Activated CD4-positive, alpha-beta T cell treated with anti-CD3 and anti-CD28 coated beads, Interleukin-2, amount 10 ng/mL, durations not matched to agents 7 days and 5 days (primary cell): ENCODE measurements at places on chromosomes 2 and 18.

DNA sequence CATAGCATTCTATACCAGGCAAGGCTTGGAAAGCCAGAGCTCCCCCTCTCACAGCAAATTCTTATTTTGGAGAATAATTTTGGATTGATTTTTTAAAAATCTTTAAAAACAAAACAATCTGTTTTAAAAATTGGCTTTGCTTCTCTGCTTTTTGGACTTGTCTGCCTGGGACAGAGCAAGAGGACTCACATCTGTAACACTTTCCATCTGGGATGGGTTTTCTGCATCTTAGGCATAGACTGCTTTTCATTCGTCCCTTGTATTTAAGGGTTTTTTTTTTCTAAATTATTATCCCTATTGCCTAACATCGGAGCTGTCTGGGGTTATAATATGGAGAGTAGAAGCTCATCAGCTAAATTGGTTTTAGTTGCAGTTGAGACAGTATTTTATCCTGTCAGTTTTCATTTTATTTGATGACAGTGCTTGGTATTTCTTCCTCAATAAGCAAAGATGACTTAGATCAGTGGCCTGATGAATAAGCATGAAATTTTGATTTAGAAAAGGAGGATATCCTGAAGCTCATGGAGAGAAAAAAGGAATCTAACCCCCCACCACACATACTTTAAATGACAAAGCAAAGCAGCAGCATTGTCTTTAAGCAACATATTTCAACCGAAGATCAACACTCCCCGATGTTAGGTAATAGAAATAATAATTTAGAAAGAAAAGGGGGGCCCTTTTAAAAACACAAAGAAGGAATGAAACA, 2.3 kb upstream of the FZD7 start:
- H3K4me1 ChIP-seq, result peaks cover 12% of the 10 kb centered on the region
- peaks cover 46% of the 10 kb centered on the region for H3K27me3 ChIP-seq

- no peaks in the 10 kb centered on the region for H3K27me3 ChIP-seq
- no peak overlapping the region for H3K27ac ChIP-seq
- DNase-seq, result no peak
- H3K4me1 ChIP-seq, result no peaks in the 10 kb centered on the region
- no peak overlapping the region for H3K4me3 ChIP-seq
These were observed 498.4 kb downstream of the STK39 start for GRCh38 chr2:167749016-167749415.

GRCh38 chr2:224545884-224546644, 39.1 kb downstream of the CUL3 start:
- H3K27me3 ChIP-seq, result no peaks in the 10 kb centered on the region
- H3K4me3 ChIP-seq, result no peak overlapping the region
- peaks cover 15% of the 10 kb centered on the region for H3K4me1 ChIP-seq

- H3K36me3 ChIP-seq, result no peaks in the 10 kb centered on the region
- H3K4me3 ChIP-seq, result no peak overlapping the region
- peaks cover 39% of the 10 kb centered on the region for H3K4me1 ChIP-seq
- peaks cover 2% of the 10 kb centered on the region for H3K27me3 ChIP-seq
- peak overlapping the region; percentile 20 for H3K27ac ChIP-seq
These were observed 4.1 kb upstream of the LPIN1 start for GRCh38 chr2:11742317-11742701.

DNA sequence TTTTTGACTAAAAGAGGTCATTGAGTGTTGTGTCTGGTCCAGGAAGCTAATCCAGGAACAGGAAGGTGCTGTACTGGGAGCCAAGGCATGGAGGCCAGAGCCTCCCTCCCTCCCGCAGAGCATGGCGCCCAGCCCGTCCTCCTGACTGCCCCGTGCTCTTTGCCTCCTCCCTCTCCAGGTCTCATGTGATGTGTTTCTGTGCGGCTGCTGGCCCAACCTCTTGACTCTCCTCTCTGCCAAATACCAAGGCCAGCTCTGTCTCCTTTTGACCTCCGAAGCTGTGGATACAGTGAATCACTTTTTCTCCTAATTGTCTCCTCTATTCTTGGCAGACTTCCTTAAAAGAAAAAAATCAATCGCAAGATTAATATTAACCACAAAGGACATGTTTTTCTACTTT, 284.1 kb downstream of the PHLPP1 start:
- H3K4me1 ChIP-seq, result no peaks in the 10 kb centered on the region
- H3K27me3 ChIP-seq, result peaks cover 3% of the 10 kb centered on the region
- no peak overlapping the region for H3K27ac ChIP-seq
- H3K4me3 ChIP-seq, result no peak overlapping the region
- no peaks in the 10 kb centered on the region for H3K36me3 ChIP-seq

DNA sequence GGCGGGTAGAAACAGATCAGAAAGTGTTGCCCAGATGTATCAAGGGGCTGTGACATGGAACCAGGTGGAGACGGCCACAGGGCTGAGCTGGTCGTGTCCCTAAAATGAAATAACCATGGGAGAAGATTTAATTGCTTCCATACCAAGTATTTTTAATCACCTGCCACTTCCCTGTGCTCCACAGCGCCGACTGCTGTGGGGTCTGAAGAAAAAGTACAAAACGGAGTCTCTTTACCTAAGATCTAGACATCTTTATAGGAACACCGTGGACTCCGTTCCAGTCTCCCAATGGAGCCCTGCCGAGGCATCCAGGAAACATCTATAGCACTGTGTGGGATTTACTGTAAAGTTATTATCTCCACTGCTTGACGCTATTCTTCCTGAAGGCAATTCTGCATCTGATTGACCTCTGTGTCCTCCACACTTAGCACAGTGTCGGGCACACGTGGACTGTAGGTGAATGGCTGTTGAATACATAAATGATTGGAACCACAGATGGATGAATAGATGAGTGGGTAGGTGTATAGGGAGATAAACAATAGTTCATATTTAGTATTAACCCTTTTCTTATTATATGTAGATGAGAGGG, 21.6 kb upstream of the GYPC start:
- DNase-seq, result peak; percentile 27
- peaks cover 21% of the 10 kb centered on the region for H3K27me3 ChIP-seq
- H3K27ac ChIP-seq, result no peak overlapping the region
- H3K36me3 ChIP-seq, result no peaks in the 10 kb centered on the region
- no peaks in the 10 kb centered on the region for H3K4me1 ChIP-seq
- no peak overlapping the region for H3K4me3 ChIP-seq

DNA sequence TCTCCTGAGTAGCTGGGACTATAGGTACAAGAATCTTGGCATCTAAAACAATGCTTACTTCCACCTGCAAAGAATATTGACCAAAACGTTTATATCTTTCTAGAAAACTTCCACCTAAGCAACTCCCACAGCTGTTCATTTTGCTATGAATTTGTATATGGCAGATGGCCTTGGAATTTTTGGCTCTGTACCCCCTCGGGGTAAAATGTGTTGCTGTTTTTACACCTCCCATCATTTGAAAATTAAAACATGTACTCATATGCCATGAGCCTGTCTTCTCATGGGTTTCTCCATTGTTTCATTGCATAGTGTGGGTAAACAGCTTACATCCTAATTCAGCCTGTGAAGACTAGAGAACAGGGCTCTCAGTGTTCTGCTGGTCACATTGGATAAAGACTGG, 853.6 kb upstream of the SOX11 start:
- H3K27me3 ChIP-seq, result no peaks in the 10 kb centered on the region
- H3K4me1 ChIP-seq, result no peaks in the 10 kb centered on the region
- no peak overlapping the region for H3K27ac ChIP-seq
- no peaks in the 10 kb centered on the region for H3K36me3 ChIP-seq
- no peak for DNase-seq
- H3K4me3 ChIP-seq, result no peak overlapping the region

GRCh38 chr2:147569426-147569825, 275.4 kb upstream of the ACVR2A start:
- H3K36me3 ChIP-seq, result peaks cover 3% of the 10 kb centered on the region
- no peak overlapping the region for H3K4me3 ChIP-seq
- no peaks in the 10 kb centered on the region for H3K4me1 ChIP-seq

DNA sequence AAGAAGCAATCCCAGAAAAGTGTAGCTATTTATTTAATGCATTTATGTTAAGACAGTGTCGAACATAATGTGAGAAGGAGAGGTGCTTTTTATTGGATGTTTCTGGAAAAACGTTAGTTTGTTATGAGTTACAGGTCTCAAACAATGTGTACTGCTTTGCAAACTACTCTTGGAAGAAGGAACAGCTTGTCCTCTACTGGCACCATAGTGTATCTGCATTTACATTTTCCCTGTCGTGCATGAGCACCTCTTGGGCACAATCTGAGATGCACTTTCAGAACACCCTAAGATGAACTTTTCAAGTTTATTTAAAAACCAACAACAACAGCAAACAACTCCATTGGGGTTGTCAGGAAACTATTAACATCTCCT, 22.8 kb downstream of the CCNYL1 start:
- no peak for DNase-seq
- peaks cover 2% of the 10 kb centered on the region for H3K36me3 ChIP-seq

DNA sequence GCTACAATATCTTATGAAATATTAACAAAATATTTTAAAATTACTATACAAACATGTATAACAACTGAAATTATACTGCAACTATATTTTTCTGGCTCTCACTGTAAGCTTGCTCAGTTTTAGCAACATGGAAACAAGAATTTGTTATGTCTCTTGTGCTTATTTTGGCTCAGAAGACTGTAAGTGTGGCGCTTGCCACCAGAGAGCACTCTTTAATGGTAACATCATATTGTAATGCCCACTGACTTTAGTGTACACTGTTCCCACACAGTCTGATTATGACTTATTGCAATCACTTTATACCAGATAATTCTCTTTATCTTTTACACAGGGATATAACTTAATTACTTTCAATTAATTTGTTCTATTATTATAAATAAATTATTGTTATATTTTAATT, 1500.6 kb upstream of the TMEFF2 start:
- H3K36me3 ChIP-seq, result no peaks in the 10 kb centered on the region
- no peaks in the 10 kb centered on the region for H3K4me1 ChIP-seq
- no peak overlapping the region for H3K27ac ChIP-seq
- DNase-seq, result no peak
- H3K4me3 ChIP-seq, result no peak overlapping the region

DNA sequence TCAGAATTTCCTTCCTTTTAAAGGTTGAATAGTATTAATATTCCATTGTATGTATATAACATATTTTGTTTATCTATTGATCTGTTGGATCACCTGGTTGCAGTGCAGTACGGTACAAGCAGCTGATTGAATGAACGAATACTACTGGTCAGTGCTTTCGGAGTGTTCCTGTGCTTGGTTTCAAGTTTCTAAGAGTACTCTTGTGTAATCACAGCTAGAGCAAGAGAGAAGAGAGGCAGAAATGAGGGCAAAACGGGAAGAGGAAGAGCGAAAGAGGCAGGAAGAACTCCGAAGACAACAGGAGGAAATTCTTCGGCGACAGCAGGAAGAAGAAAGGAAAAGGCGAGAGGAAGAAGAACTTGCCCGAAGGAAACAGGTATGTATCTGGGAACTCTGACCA, 40.3 kb upstream of the KCNJ13 start:
- DNase-seq, result no peak
- H3K36me3 ChIP-seq, result peaks cover 51% of the 10 kb centered on the region
- H3K4me3 ChIP-seq, result no peak overlapping the region
- H3K27me3 ChIP-seq, result no peaks in the 10 kb centered on the region

- H3K27ac ChIP-seq, result no peak overlapping the region
- peaks cover 26% of the 10 kb centered on the region for H3K4me1 ChIP-seq
- no peaks in the 10 kb centered on the region for H3K27me3 ChIP-seq
- H3K36me3 ChIP-seq, result peaks cover 41% of the 10 kb centered on the region
These were observed 34.1 kb downstream of the SLC66A2 start for GRCh38 chr18:79917169-79917852.

DNA sequence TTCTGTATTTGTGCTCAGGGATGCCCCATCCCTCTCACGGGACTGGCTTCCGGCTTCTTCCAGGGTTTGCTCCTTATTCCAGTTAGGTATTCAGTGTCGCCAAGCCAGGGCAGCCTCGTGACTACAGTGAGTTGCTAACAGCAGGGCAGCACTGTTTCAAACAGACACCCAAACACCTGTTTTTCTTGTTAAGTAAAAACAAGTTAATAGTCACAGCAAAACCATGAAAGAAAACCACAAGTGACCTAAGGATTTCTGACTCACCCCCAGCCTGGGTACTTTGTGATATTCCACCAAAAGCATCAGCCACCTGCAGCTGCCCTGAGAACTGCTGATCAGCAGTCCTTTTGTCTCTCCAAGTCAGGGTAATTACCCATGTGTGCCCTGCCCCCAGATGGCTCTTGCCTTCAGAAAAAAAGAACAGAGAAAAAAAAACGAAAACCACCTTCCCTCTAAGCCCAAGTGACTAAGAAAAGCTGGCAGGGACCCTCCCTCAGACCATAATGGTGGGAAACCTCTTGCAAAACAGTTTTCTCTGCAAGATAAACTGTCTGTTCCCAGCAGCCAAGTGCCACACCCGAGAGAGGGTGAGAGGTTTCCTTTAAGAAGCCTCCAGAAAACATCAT, 178.2 kb downstream of the ANAPC1 start:
- peak; percentile 48 for DNase-seq
- peaks cover 5% of the 10 kb centered on the region for H3K27me3 ChIP-seq
- no peak overlapping the region for H3K4me3 ChIP-seq

GRCh38 chr2:144703852-144704708, 184.2 kb upstream of the ZEB2 start:
- peaks cover 7% of the 10 kb centered on the region for H3K27me3 ChIP-seq
- H3K27ac ChIP-seq, result no peak overlapping the region
- DNase-seq, result no peak
- H3K4me3 ChIP-seq, result no peak overlapping the region
- H3K36me3 ChIP-seq, result no peaks in the 10 kb centered on the region

DNA sequence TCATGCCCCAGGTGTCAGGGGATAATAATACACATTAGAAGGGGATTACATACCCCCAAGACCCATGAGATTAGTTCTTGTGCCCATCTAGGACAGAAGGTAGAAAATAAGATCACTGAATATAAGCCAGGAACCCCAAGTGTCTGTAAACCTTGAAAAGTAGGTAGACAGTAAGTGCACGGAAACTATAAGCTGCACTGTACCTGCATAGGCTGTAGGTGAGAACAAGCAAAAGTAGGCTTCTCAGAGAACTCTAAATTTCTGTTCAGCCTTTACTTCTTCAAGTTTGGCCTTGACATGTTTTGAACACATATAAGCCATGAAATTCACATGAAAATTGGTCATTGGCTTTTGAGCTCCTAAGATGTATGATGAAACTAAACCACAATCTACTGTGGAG, 113.0 kb upstream of the FSIP2 start:
- H3K36me3 ChIP-seq, result no peaks in the 10 kb centered on the region
- no peaks in the 10 kb centered on the region for H3K4me1 ChIP-seq
- no peak overlapping the region for H3K4me3 ChIP-seq
- no peaks in the 10 kb centered on the region for H3K27me3 ChIP-seq
- H3K27ac ChIP-seq, result no peak overlapping the region

GRCh38 chr2:239099474-239099873, 251.6 kb downstream of the TWIST2 start:
- H3K4me3 ChIP-seq, result no peak overlapping the region
- no peak for DNase-seq
- H3K36me3 ChIP-seq, result peaks cover 10% of the 10 kb centered on the region
- H3K27ac ChIP-seq, result no peak overlapping the region

DNA sequence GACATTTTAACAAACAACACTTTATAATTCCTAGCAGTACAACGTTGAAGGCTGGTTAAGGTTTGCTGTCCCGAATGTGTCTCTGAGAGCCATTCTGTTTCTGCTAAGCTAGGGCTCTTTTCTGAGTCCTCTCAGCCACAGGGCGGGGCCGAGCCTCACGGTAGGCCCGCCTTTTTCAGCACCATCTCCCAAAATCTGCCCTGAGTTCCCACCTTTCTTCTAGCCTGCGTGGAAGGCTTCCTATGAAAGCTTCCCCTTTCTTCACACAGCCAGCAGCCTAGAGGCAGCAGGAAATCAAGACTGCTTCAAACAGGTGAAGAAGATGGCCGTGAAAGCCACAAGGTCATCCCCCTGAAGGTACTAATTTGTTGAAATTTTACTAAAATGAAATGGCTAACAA, 255.5 kb downstream of the CDH2 start:
- no peak overlapping the region for H3K27ac ChIP-seq
- no peaks in the 10 kb centered on the region for H3K27me3 ChIP-seq
- no peaks in the 10 kb centered on the region for H3K36me3 ChIP-seq
- H3K4me3 ChIP-seq, result no peak overlapping the region
- DNase-seq, result no peak
